Hematopoietic multipotent progenitor cell treated with erythropoietin and hydrocortisone succinate and interleukin-3 and kit ligand, for 6 days (in vitro differentiated cells): ENCODE measurements at places on chromosomes 6 and 20.
A peak's percentile ranks its signal among the peaks of the same experiment; 100 is the strongest.

GRCh38 chr6:141000917-141001316 is 1131.8 kb upstream of the GJE1 start:
- DNase-seq = no peak

DNA sequence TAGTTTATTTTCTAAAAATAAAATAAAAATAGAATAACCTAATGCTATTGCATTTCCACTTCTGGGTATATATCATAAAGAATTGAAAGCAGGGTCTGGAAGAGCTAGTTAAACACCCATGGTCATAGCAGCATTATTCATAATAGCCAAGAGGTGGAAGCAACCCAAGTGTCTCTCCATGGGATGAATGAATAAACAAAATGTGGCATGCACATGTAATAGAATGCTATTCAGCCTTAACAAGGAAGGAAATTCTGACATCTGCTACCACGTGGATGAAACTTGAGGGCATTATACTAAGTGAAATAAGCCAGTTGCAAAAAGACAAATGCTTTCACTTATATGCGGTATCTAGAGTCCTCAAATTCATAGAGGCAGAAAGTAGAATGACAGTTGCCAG is 130.8 kb downstream of the TIAM2 start:
- DNase-seq = no peak

DNA sequence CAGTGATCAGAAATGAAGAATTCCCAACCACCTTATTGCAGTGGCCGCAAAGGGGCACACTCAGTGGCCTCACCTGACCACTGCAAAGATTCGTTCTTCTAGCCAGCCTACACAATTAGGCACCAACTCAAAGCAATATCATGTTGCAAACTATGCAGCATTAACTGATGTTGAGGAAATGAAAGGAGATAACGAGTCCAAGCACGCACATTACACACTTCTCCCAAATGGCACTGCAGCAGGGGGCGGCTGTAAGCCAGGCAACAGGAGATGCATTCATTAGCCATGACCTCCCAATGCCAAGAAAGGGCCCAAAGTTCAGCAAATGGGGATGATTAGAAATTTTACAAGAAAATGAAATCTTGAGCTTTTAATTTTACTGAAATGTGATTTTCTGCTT is 39.3 kb downstream of the ATXN1 start:
- DNase-seq = no peak

- DNase-seq = no peak
These were observed 92.3 kb downstream of the EDN3 start for GRCh38 chr20:59392736-59393135.

- no peak for DNase-seq
These were observed 95.8 kb upstream of the NAA20 start for GRCh38 chr20:19921284-19921793.

DNA sequence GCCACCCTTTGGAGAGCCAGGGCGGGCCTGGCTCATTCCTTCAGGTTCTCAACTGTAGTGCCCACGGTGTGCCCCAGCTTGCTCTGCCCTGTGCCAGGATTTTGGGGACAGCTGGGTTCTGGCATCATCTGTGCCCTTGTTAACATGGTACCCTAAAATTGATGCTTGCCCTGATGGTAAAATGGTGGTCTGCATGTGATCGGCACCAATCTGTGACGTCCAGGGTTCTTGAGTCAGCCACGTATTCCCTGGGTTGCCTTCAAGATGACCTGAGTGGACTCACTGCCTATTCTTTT is 31.2 kb upstream of the APCDD1L start:
- DNase-seq = no peak

DNA sequence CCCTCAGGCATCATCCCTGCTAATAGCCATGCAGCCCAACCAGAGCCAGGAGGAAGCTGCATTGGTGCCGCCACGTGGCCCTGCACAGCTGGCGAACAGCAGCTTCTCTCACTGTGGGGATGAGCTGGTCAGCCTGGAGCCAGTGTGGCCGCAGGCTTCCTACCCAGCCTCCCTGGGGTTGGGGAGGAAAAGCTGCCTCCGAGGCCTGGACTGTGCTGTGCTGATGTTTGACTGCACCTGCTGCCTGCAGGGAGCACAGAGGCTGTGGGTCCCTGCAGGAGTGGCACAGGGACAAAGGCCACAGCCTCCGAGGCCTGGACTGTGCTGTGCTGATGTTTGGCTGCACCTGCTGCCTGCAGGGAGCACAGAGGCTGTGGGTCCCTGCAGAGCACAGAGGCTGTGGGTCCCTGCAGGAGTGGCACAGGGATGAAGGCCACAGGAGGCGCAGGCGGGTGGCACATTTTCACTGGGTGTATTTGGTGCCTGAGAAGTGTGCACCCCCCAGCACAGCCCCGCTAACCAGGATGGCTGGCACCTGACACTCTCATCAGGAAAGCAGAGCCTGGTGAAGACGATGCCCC is 83.9 kb downstream of the DLL1 start:
- no peak for DNase-seq

DNA sequence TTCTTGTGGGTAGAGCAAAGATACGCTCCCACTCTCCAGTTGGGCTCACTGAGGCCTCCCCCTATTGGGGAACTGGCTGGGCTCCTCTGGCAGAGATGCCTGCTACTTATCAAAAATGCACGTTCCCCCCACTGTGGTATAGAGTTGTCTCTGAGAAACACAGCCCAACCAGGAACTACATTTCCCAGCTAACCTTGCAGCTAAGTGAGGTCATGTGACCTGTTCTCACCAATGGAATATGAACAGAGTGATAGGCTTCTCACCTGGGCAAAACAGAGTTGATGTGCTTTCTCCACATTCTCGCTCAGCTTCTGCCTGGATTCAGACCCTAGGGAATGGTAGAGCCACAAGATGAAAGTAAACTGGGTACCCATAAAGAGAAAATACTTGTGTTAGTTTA is 49.1 kb upstream of the PTPRT start:
- peak; percentile 13 for DNase-seq

DNA sequence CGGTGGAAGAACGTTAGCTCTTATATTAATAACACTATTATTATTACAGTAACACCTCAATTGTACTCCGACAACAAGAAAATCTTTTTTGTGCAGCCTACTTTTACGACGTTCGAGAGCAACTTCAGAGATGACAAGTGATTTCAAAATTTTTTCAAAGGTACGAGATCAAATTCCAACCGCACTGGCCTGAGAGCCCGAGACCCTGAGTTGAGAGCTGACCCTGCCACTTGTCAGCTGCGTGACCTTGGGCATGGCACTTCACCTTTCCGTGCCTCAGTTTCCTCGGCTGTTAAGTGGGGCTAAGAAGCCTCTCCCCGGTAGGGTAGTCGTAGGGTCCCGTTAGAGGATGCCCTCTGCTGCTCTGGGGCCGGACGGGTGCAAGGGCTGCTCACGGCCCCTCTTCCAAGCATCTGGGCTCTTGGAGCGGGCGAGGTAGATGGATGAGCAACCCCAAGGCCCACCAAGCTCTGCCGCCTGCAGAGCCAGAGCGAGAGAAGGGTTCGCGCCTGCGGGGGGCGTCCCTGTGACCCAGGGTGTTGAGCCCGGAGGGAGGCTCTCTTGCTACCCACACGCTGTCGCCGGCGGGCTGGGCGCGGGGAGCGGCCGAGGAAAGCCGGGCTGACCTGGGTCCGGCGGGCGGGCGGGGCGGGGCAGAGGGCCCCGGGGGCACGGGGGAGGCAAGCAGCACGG is 510 bp downstream of the NDRG3 start:
- DNase-seq = peak; percentile 42

DNA sequence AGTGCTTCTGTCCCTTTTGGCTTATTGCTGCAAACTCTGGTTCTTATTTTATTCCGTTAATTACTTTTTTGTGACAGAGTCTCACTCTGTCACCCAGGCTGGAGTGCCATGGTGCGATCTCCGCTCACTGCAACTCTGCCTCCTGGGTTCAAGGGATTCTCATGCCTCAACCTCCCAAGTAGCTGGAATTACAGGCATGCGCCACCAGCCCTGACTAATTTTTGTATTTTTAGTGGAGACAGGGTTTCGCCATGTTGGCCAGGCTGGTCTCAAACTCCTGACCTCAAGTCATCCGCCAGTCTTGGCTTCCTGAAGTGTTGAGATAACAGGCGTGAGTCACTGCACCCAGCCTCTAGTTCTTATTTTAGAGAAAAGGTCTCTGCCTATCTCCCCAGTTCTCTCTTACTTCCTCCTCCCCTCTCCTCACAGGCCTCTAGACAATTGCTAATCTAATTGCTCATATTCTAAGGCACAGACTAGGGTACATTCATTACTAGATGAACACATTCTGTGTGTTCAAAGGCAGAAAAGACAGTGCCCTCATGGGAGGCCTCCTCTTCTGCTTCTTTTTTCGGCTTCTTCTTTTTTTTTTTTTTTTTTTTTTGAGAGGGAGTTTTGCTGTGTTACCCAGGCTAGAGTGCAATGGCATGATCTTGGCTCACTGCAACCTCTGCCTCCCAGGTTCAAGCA is 27.0 kb downstream of the EDEM2 start:
- DNase-seq = peak; percentile 94

- peak; percentile 35 for DNase-seq
These were observed 104.6 kb upstream of the AKIRIN2 start for GRCh38 chr6:87806635-87807034.

GRCh38 chr20:11791835-11792567 is 125.7 kb upstream of the BTBD3 start:
- no peak for DNase-seq

DNA sequence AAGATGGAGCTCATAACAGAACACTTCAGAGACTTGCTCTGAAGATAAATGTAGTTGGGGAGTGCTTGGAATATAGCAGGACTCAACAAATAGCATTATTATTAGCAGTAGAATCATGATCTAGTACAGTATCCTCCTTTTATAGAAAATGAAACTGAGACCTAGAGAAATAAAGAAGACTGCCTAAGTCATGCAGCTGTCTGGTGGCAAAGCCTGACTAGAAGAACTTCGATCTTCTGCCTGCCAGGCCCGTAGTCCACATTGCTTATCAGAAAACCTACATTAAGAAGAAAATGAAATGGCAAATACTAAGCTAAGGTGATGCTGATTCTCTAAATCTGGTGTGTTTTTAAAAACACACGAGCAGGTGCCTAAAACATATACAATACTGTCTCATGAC is 46.4 kb upstream of the DST start:
- no peak for DNase-seq

DNA sequence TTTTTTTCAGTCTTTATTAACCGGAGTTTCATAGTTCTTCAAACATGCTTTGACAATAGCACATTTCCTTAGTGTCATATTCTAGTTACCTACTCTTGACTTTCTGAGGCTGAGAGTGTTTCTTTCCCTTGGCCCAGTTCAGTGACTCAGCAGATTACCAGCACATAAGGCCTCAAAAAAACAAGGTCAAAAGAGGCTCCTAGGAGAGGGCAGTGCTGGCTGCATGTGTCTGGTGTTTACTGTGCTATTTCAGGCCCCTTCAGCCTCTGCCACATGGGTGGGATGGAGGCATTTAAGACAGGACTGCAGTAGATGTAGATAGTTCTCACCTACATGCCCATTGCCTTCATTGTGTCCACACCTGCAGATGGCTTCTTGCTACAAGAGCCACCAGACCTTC is 198.2 kb upstream of the SSTR4 start:
- peak; percentile 12 for DNase-seq

DNA sequence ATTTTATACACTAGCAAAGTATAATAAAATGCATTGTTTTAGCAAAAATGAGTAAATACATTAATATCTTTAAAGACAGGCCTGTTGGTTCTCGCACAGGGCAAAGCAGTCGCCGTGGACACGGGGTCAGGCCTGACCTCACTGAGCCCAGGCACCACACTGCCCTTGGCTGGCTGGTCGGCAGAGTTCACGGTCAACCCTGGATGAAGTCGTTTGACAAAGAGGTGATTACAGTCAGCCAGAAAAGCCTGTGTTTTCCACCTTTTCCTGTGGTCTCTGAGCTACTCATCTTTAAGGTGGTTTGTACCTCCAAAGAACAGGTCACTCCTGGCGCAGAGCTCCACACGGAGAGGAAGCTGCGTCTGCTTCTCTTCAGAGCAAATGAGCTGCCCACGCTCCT is 191.5 kb downstream of the DLL1 start:
- no peak for DNase-seq

- no peak for DNase-seq
These were observed 14.1 kb downstream of the UBE3D start for GRCh38 chr6:83051377-83052172.

- DNase-seq = no peak
These were observed 10.8 kb downstream of the TRIM26 start for GRCh38 chr6:30202366-30202765.

GRCh38 chr6:99362678-99363268 is 13.3 kb upstream of the FAXC start:
- no peak for DNase-seq

- DNase-seq = no peak
These were observed 328.6 kb upstream of the PLCB4 start for GRCh38 chr20:8740265-8740664.

DNA sequence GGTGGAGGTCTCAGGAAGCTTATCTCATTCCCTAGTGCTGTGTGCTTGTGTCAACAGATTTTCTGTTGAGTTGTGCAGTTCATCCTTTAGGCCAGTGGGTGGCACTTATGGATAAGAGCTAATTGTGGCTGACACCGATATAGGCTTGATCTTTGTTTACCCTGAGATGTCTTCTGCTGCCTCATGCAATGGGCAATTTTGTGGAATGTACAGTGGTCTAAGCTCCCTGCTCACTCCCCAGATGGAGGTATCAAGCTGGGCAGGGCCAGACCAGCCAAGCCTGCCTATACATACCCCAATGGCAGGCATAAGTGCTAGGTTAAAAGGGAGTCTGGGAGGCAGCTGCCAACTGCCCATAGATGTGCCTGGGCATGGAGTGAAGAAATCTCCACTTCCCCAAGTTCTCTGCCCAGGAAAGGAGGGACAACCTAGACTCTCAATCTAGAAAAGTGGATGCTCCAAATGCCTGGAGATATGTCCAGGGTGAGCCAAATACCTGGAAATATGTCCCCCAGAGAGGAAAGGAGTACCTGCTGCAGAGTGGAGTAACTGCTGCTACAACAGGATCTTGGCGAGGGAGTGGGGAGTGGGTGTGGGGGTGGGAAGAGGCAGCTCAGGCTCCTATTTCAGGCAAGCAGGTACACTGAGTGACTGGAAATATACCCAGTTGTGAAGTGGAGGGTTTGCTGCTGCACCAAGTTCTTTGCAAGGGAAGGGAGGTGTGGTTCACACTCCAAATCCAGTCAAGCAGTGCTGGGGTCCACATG is 53.2 kb upstream of the ARG1 start:
- peak; percentile 75 for DNase-seq

DNA sequence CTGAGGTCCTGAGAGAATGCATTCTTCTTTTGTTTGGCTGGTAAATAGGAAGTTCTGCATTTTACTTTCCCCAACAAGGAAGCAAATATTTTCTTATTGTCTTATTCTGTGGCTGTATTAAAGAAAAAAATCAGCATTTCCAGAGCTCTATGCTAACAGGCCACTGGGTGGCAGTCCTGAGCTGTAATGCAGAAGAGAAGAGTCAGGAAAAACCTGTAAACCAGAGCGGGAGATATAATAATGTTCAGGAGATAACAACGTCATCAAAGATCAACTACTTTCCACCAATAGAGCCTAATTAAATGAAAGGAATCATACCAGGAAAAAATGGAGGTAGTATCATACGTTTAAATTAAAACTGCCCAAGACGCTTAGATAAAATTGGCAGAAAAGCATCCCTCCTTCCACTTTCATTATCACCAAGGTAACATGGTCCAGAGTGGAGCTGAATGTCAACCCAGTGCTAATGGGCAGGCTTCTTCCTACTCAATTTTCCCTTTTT is 55.6 kb upstream of the CARMIL1 start:
- peak; percentile 90 for DNase-seq

GRCh38 chr20:2873747-2874041 is 413 bp downstream of the PTPRA start:
- DNase-seq = peak; percentile 71

GRCh38 chr6:16181439-16182297 is 52.8 kb downstream of the MYLIP start:
- no peak for DNase-seq

GRCh38 chr6:125948455-125948854 is 8.1 kb upstream of the HINT3 start:
- peak; percentile 37 for DNase-seq
